ENCODE measurements at places on chromosomes 1 and 21.

DNA sequence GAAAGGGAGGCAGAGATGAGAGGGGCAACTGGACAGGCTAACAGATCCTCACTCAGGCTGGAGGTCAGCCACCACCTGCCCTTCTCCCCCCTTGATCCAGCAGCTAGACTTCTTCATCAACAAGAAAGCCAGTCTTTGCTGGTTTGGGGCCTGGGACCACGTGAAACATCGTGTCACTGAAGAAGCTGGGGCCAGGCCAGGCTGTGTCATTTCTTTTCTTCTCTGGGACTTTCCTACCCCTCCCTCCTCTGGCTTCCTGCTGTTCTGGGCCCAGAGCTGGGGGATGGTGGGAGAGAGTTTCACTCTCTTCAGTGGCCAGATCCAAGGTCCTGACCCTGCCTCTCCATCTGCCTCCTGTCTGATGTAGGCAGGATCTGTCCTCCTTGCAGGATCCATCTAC, 18.1 kb upstream of the SLC26A9 start:
- DNase-seq: no peak

- no peak for DNase-seq
Measured at GRCh38 chr1:78040484-78041089, 5.2 kb upstream of the GIPC2 start.

GRCh38 chr1:157509546-157510232, 42.6 kb downstream of the FCRL5 start:
- no peak for DNase-seq

- DNase-seq: no peak
Measured at GRCh38 chr1:37259019-37259418, 215.4 kb upstream of the ZC3H12A start.

DNA sequence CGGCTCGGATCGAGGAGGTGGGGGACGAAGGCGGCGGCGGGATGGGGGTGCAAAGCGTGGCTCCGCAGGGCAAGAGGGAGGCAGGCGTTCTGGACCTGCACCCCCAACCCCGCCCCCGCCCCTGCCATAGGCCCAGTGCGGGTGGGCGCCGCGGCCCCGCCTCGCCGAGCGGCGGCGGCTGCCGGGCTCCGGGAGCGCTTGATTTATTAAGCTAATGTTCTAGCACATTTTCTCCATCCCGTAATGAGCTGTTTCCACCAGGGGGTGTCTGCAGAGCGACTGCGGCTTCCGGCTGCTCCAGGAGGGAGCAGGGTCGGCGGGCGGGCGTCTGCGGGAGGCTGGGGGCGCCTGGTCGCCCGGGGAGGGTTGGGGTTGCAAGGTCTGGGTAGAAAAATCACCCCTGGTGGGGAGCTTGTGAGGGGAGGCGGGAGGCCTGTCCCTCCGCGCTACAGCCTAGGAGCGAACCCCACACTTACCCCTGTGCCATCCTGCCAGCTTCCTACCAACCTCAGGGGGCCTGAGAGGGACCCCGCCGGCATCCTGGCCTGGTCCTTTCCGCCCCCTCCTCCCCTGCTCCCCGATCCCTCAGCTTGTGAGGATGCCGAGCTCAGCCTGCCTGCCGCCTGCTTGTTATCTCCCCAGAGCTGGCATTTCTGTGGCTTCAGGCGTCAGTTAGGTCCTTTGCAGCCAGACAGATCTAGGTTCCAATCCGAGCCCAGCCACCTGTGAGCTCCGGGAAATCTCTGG, 48.5 kb upstream of the ACOT11 start:
- peak; percentile 65 for DNase-seq

DNA sequence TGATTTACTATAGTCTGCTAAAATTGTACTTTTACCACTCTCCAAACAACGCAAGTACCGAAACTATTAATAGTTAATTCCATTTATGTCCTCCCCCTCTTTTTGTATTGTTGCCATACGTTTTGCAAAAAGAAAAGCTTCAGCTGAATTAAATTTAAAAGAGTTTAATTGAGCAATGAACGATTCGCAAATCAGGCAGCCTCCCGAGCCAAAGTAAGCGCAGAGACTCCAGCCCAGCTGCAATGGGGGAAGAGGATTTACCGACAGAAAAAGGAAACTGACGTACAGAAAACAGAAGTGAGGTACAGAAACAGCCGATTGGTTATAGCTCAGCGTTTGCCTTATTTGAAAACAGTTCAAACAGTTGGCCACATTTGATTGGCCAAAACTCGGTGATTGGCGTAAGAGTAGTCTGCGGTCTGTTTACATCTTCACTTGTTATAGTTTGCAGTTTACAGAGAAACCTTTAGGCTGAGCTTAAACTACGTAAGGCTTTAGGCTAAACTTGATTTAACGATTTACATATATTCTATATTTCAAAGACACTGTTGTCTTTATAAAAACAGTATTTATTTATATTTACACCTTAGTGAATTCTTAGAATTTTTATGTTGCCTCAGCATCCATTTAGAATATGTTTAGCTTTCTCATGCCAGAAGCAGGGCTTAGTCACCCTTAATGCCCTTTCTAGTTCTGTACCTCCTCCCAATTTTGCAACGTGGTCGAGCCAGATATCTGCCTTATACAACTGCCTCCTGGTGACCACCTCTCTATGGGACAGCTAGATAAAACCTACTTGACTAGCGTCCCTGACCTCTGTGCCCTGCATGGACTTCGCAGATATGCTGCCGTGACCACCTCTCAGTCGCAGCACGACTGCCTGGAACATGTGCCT, 23.8 kb downstream of the CR1 start:
- DNase-seq: no peak
